ENCODE measurements at places on chromosomes 3 and 15.

DNA sequence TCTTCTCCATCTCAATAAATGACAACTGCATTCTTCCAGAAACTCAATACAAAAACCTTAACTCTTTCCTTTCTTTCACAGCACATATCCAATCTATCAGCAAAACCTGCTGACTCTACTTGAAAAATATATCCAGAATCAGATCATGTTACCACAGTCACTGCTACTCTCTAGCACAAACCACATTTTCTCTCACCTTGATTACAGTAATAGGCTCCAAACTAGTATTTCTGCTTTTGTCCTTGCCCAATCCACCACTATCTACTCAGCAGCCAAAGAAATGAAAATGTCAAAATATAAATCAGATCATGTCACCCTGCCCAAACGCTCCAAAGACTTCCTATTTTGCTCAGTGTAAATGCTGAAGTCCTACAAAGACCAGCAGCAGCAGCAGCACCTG is 15.2 kb downstream of the TMCC1 start:
- DNase-seq = no peak

GRCh38 chr15:55739641-55740040 is 3.3 kb downstream of the PRTG start:
- no peak for DNase-seq

DNA sequence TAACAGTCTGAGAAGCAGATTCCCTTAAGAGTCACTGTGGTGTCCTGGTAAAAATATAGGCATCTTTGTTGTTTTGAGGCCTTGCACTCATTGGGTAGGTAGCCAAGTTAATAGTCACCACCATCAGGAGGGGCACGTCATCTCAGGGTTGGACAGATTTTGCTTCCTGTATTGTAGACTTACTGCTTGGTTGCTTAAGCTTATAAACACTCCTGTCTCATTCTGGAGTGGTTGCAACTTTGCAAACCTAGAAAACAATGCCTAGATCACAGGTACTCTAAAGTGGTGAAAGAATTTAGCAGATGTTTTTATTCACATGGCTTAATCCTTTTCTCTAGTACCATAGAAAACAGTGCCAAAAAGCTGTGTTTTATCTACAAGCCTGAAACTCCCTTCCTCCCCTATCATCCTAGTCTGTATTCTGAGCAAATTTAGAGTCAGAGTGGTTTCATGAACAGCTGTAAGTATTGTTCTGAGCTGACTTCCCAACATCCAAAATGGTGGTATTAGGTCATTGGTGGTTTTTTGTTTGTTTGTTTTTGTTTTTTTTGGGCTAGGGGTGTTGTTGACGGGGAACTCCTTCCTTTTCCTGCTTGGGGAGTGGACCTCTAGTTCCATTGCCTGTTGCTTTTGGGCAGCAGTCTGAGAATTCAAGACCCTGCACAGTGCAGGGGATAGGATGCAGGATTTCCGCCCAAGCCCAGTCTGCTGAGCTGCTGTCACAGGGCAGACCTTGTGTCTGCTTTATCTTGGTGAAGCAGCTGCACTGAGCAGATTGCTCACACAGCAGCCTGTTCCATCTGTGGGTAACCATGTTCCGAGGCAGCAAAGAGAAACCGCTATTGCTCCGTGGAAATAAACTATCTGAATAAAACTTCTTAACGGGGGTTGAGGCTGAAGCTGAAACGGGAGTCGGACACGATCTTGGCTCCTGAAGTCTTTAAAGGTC is 202.0 kb downstream of the AKAP13 start:
- no peak for DNase-seq

- no peak for DNase-seq
Measured at GRCh38 chr15:34133511-34133910, 31.6 kb downstream of the PGBD4 start.

DNA sequence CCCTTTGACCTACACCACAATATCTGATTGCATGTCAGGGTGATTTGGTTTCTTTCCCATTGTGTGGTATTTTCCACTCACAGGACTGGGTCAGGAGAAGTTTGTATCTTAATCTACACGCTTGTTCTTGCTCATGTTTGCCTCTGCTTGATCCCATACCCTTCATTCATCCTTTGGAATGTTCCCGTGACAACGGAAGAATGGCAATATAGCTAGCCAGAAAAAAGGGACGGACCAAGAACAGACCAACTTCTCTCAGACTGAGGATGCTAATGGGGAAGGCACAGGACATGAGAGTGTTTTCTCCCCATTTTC is 7.8 kb upstream of the THSD4 start:
- no peak for DNase-seq

DNA sequence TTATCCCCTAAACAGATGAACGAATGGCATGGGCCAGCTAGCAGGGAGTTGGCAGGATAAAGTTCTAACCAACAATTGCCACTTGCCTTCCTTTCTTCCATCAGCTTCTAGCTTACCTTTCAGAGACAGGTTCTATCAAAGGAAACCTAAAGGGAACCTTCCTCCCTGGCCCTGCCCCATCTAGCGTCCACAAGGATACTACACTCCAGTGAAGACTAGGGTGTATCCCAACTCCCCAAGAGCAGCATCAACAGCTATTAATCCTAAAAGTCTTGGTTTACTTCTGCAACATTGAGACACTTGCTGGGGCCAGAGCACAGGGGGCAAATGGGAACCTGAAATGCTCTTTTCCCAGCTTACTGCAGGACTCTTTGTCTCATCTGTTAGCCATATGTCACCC is 37.0 kb upstream of the TMC3 start:
- no peak for DNase-seq

DNA sequence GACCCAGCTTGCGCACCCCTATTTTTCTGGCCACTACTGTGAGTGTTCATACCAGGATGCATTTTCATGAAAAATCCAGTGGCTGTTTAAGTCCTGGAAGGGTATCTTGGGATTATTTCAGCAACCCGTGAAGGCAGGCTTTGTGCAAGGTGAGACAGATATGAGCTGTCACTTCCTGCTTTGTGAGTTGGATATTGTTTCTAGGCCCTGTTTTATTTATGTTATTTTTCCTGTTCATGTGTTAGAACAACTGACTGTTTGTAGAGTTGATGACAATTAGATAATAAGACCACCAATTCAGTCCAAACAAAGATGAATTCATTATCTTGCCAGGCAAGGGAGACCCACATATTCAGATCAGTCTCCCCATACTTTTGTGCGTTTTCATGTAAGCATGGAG is 42.5 kb downstream of the ZBTB38 start:
- no peak for DNase-seq

- DNase-seq = no peak
Measured at GRCh38 chr3:179558742-179559364, 3.9 kb upstream of the ACTL6A start.

Data from NCI-H526 (cell line).